ENCODE measurements at places on chromosomes 11 and 22.

GRCh38 chr11:102709201-102709945 lies 3.8 kb upstream of the MMP27 start:
- no peak for DNase-seq

DNA sequence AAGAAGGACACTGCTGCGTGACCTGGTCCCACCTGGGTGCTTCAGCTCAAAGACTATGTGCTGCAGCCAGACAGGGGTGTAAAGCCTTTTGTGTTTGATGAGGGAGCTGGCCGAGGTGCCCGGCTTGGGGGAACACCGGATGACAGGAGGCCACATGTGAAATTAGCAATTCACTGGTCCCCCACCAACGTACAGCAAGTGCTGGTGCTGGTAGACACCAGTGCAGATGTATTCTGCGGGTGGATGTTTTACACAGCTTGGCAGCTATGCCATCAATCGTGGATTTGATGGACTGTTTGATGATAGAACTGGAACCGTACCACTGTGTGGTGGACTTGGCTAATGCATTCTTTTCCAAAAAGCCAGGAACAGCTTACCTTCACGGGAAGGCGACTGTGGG lies 47.9 kb upstream of the LIPT2 start:
- DNase-seq: no peak

DNA sequence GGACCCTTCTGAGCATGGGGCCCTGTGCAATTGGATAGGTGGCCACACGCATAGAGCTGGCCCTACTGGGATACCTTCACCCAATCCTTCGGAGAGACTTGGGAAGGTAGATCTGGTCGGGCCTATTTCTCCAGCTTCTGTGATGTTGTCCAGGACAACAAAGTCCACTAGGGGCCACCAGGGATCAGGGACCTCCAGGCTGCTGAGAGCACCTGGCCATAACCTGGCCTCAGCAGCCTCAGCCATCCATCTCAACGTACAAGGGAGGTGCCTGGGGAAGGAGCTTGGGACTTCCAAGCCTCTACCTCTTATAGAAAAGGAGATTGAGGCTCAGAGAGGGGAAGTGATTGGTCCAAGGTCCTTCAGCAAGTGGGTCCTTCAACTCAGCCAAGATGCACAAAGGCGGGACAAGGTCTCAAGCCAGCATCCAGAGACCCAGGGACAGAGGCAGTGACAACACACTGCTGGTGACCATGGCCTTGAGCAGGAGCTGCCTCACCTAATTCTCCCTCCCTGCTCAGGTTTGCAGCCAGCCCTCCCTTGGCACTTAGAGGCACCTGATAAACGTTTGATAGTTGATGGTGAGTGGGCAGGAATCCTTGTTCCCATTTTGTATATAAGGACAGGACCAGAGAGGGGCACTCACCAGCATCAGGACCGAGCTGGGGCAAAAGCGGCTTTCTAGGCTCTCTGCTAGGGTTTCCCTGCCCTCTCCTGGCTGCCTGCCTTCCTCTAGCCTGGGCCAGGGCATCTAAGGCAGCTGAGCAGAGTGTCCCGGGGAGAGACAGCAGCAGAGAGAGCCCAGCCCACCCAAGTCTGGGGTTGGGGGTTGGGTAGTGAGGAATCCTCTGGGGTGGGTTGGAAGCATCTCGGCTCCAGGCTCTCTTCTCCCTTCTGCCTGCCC lies 4.5 kb downstream of the RAC2 start:
- DNase-seq: no peak

DNA sequence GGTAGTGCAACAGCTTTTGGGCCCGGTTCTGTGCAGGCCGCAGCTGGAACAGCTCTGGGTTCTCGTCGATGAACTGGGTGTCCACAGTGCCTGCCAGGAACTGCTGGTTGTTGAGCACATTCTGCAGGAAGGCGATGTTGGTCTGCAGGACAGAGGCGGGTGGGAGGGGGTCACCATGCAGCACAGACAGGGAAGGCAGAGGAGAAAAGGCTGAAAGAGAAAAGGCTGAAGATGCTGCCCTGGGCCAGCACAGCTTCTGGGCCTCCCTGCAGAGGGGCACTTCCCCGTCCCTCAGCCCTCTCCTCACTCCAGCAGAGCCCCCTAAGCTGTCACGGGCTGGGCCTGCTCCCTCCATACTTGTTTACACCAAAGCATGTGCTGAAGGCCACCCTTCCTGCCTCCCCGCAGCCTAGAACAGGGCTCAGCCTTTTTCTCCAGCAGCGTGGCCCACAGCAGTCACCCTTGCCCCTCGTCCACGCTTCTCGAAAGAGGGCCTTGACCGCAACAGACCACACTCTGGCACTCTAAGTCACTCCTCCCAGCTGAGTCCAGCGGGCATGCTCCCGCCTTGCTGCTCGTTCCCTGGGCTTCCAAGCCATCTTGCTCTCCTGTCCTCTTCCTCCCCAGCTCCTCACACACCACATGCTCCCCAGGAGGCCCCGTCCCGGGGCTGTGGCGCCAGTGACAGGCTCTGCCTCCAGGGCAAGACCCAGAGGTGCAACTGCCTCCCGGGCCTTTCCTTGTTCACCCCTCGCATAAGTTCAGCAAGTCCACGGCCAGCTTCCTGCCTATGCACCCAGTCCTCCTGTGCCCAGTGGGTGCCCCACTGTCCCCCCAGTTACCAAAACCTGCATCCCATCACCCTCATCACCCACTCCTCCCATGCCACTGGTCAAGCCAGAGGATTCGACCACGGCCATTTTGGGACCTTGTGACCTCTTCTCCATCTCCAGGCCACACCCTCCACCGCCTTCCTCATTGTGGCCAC lies 3.3 kb upstream of the LRFN4 start:
- DNase-seq: no peak

GRCh38 chr11:130209128-130209932 lies 49.7 kb downstream of the ST14 start:
- DNase-seq: no peak

DNA sequence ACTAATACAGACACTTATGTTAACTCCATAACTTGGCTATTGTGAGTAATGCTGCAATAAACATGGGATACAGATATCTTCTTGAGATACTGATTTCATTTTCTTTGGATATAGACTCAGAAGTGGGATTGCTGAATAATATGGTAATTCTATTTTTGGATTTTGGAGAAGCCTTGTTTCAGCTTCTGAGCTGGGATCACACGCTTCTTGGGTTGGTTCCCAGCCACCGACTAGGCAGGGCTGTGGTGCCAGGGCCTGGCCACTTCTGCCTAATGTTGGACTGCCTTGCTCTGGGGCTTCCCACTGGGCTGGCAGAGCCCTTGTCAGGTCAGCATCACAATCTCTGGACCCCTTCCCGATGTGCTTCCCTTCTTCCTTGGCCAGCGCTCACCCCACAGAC lies 14.0 kb upstream of the MCHR1 start:
- no peak for DNase-seq

DNA sequence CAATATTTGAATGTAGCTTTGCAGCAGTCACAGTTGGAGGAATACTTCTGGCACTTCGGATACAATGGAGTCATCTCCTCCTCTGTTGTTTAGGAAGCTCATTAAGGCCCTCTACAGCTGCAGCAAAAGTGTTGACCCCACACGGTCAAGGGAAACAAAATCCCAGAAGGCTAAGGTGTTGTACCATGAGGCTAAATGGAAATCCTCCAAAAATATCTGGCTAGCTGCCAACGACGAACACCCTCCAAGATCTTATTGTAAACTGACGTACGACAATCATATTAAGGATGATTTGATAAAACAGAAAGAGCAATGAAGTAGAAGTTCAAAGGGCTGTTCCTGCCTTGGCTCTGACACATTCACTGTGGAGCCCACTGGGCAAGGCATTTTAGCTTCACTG lies 4.0 kb downstream of the POGLUT3 start:
- no peak for DNase-seq

- no peak for DNase-seq
Measured at GRCh38 chr11:15864026-15864805, 492.1 kb downstream of the SOX6 start.

- peak; percentile 21 for DNase-seq
Measured at GRCh38 chr11:67732045-67732787, 57.8 kb upstream of the ALDH3B2 start.

DNA sequence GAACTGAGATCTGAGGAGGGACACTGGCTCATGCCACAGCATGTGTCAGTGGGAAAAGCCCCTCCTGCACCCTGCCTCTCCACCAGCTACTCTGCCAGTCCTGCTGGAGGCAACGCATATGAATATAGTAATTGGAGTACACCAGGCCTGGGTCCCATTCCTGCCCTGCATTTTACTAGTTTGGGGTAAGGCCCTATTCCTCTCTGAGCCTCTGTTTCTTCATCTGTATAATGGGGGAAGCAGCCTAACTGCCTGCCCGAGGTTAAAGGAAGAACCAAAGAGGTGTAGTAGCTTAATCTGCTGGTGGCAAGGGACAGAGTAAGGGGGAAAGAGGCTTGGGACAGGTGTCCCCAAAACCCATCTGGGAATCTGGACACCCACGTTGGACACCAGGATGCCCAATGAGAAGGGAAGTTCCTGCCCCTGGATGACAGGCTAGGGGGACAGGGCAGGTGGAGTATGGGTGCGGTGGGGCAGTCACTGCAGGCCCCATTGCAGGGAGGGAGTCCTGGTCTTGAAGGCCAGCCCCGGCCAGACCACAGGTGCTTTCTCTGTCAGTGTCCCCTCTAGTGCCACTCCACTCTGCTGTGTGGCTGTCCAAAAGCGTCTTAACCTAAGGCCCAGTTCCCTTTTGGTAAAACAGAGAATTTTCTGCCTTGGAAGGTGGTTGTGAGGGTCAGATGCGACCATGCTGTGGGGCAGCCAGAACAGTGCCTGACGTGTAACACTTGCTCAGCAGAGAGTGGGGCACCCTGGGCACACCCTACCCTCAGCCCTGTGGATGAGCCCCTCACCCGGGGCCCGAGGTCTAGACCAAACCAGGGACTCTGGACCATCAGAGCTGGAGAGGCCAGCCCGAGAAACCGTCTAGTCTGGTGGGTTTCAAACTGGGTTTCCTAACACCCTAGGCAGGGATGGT lies 11.5 kb downstream of the TSKU start:
- DNase-seq: no peak

- DNase-seq: no peak
Measured at GRCh38 chr11:88039476-88040147, 135.6 kb downstream of the RAB38 start.

GRCh38 chr11:102760344-102761035 lies 19.9 kb downstream of the MMP10 start:
- DNase-seq: no peak

- no peak for DNase-seq
Measured at GRCh38 chr11:3040881-3041280, 16.3 kb downstream of the CARS1 start.

DNA sequence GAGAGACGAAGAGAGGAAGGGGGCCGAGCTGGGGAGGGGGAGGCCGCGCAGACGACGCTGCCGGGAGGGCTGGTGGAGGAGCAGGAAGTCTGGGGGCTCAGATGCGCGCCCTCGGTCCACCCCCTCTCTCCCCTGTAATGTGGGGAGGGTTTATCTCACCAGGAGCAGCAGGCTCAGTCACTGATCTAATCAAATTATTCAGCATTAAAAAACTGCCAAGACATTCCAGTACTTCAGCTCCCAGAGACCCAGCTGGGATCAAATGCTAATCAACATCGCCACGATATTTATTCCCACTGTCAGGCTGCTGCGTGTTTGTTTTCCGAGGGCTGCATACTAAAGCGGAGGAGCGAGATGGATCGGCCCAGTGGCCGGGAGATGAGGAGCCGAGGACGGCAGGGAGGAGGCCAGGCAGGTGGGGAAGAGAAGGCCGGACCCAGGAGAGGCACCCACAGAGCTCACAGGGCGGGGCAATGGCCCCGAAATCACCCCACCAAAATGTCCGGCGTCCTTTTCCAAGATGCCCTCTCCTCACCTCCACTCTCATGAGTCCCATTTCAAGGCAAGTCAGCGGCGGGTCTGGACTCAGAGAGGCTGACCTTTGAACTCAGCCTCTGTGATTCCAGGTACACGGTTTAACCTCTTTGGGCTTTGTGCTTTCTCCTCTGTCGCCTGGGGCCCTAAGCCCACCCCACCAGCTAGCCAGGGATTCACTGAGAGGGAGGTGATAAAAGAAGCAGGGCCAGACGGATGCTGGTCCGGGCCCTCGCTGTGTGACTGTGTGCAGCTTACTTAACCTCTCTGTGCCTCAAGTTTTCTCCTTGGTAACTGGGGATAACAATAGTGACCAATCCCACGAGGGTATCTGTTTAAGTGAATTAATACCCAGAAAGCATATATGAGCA lies 502.1 kb downstream of the MN1 start:
- DNase-seq: no peak

DNA sequence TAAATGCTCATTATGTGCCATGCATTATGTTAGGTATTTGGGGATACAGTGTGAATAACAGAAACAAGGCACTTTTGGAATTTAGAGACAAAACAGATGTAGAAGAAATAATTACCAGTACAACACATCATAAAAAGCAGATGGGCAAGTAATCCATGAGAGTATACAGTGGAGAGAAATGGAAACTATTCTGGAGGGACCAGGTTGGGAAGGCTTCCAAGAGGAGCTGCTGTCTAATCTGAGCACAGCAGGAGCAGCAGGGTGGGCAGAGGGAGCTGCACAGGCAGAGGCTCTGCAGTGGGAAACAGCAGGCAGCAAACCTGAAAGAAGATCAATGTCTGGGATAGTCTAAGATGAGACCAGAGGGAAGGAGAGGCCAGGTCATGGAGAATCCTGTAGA lies 268.7 kb upstream of the CCDC90B start:
- no peak for DNase-seq

DNA sequence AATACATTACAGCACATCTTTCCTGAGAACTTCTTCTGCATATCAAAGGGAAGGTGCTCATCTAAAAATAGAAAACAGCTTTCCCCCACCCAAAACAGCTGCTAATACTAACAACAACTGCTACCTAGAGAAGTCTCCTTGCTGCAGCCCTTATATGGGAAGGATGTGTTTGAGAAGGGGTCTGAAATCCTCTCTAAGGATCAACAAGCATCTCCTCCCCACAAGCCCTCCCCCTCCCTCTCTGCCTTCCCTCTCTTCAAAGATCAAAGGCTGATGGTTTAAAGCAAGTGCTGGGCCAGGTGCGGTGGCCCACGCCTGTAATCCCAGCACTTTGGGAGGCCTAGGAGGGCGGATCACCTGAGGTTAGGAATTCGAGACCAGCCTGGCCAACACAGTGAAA lies 33.5 kb downstream of the SCUBE2 start:
- DNase-seq: no peak

- no peak for DNase-seq
Measured at GRCh38 chr11:26204101-26204500, 127.8 kb upstream of the ANO3 start.

- DNase-seq: no peak
Measured at GRCh38 chr11:58787903-58788302, 56.2 kb upstream of the GLYAT start.

- DNase-seq: no peak
Measured at GRCh38 chr11:95549301-95549700, 240.3 kb downstream of the FAM76B start.

- DNase-seq: no peak
Measured at GRCh38 chr11:120431633-120432032, 79.9 kb upstream of the GRIK4 start.

- no peak for DNase-seq
Measured at GRCh38 chr11:45593992-45594391, 71.4 kb downstream of the CHST1 start.

GRCh38 chr11:118064956-118065355 lies 11.9 kb upstream of the TMPRSS4 start:
- no peak for DNase-seq
